Pancreas (tissue), 10 donors: ENCODE measurements at places on chromosomes 6 and 20. TPM values are rescaled to one million over a fixed set of nuclear protein-coding genes. Genes with fewer than 3 reads are reported as not detected.

Gene SOX18
- polyA plus RNA-seq, result 6.1 TPM

DNA sequence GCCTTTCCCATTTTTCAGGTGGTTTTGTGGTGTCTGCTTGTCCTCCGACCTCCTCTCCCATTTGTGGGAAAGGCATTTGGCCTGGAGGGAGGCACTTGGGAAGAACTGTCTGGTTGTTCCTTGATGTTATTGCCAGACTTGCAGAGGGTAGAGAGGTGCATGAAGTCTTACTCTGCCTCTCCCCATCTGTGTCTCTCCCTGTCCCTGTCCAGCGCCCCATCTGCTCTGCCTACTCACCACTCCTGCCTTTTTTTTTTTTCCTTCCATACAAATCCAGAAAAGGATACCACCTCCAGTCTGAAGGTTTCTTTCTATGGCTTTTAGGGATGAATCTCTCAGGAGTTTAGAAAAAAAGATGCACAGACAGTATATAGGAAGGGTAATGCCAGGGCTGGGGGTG lies 19.8 kb downstream of the PPARD start:
- no peak for DNase-seq

Gene BTNL2
- not detected for polyA plus RNA-seq

DNA sequence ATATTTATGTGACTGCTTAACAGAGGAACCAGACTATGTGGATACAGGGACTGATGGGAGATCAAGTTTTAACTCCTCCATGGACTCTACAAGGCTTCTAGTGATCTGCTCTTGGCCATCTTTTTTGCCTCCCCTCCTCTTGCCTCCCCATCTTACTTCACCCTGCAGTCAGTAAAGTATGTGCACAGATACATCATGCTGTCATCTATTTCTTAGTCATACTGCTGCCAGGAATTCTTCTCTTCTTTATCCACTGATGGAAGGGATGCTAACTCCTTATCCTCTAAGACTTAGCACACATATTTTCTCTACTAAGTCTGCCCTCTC lies 27.6 kb upstream of the FAM83C start:
- DNase-seq, result no peak

GRCh38 chr6:3349388-3350251 lies 90.9 kb downstream of the PSMG4 start:
- DNase-seq, result no peak

Gene TCP11
- not detected for polyA plus RNA-seq

Gene SPEF1
- 1.7 TPM for polyA plus RNA-seq

Gene EFCAB8
- 0.19 TPM for polyA plus RNA-seq

Gene GMPR
- 18.6 TPM for polyA plus RNA-seq

DNA sequence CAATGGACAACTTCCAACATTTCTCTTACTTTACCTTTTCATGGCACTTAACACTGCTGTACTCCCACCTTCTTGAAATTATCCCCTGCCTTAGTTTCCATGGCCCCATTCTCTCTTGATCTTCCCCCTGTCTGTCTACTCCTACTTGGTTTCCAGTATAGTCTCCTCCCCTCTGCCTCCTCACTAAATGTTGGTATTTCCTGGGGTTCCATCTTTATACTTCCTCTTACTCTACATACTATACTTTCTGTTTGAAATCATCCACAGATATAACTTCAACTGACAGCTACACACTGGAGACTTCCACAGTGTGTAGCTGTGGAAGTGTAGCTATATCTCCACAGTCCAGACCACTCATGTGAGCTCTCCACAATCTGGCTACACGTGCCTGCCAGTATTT lies 13.5 kb downstream of the ZHX3 start:
- DNase-seq, result no peak

DNA sequence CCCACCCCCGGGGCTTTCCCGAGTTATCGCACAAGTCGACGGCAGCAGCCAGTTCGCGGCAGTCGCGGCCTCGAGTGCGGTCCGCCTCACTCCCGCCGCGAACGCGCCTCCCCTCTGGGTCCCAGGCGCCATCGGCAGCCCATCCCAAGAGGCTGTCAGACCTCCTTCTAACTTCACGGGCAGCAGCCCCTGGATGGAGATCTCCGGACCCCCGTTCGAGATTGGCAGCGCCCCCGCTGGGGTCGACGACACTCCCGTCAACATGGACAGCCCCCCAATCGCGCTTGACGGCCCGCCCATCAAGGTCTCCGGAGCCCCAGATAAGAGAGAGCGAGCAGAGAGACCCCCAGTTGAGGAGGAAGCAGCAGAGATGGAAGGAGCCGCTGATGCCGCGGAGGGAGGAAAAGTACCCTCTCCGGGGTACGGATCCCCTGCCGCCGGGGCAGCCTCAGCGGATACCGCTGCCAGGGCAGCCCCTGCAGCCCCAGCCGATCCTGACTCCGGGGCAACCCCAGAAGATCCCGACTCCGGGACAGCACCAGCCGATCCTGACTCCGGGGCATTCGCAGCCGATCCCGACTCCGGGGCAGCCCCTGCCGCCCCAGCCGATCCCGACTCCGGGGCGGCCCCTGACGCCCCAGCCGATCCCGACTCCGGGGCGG lies 1.6 kb downstream of the GNAS start:
- DNase-seq, result no peak
